Peyer's patch (tissue), 4 donors: ENCODE measurements at places on chromosomes 3 and 15. TPM values are rescaled to one million over a fixed set of nuclear protein-coding genes. Genes with fewer than 3 reads are reported as not detected.
A peak's percentile ranks its signal among the peaks of the same experiment; 100 is the strongest.

- no peaks in the 10 kb centered on the region for H3K4me1 ChIP-seq
- no peaks in the 10 kb centered on the region for H3K27me3 ChIP-seq
- no peak overlapping the region for H3K27ac ChIP-seq
- no peaks in the 10 kb centered on the region for H3K36me3 ChIP-seq
- no peak overlapping the region for H3K4me3 ChIP-seq
- no peak for DNase-seq
Measured at GRCh38 chr3:9079676-9080075, 116.4 kb upstream of the RAD18 start.

GRCh38 chr3:50299929-50300680 is 900 bp upstream of the HYAL3 start:
- H3K4me1 ChIP-seq: peaks cover 3% of the 10 kb centered on the region
- no peaks in the 10 kb centered on the region for H3K27me3 ChIP-seq
- H3K4me3 ChIP-seq: peak overlapping the region; percentile 64
- DNase-seq: no peak
- no peaks in the 10 kb centered on the region for H3K36me3 ChIP-seq

DNA sequence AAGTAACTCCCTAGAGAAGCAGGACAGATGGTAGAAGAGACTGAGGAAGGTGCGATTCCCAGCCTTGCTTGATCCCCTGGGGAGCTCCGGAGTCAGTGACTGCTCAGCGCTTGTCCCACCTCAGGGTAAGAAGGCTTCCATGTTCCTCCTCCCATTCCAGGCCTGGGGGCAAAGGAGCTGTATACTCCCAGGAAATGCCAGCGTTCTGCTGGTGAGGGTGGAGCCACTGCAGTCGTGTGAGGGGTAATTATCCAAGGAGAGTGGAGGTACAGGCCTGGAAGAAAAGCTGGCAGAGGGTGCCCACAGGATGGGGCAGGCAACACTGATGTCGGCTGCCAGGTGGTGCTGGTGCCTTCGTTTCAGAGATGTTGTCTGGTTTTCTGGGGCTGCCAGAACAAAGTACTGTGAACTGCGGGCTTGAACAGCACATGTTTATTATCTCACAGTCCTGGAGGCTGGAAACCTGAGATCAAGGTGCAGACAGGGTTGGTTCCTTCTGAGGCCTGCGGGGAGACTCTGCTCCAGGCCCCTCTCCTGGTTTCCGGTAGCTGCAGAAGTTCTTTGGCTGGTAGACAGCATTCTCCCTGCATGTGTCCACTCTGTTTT is 12.1 kb upstream of the APBA2 start:
- H3K36me3 ChIP-seq: no peaks in the 10 kb centered on the region
- no peak overlapping the region for H3K4me3 ChIP-seq
- no peak for DNase-seq
- no peak overlapping the region for H3K27ac ChIP-seq

Gene LRRC3B
- not detected for total RNA-seq

Gene CIP2A
- 2.1 TPM for total RNA-seq

Gene C3orf20
- not detected for total RNA-seq

Gene FOXL2NB
- total RNA-seq: not detected

DNA sequence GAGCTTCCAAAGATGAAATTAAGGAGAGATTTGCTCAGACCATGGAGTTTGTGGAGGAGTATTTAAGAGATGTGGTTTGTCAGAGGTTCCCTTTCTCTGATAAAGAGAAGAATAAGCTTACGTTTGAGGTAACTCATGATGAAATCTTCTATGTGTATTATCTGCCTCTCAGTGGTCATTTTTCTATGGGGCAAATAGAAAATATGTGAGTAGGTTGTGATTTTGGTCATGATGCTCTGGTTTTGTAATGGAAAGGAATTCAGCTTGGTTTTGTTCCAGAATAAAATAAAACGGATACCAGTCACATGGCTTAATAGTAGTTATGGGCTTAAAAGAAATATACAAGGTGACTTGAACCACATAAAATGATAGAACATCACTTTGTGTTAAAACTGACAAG is 181.1 kb downstream of the ITPR1 start:
- H3K36me3 ChIP-seq: no peaks in the 10 kb centered on the region
- H3K4me1 ChIP-seq: no peaks in the 10 kb centered on the region
- H3K27ac ChIP-seq: no peak overlapping the region
- no peak overlapping the region for H3K4me3 ChIP-seq

DNA sequence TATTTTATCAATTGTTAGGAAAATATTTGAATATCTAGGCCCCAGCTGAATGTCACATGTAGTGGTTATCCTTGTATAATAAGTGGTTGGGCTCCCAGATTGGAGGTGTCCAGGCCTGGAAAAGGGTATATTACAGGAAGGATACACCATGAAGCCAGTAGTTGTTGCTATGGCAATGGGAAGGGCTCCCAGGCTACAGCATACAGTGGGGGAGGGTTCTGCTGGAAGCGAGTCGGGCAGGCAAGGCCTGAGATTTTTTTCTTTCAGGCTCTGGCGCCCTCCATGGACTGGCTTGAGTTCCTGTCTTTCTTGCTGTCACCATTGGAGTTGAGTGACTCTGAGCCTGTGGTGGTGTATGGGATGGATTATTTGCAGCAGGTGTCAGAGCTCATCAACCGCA is 8.9 kb downstream of the ECE2 start:
- no peaks in the 10 kb centered on the region for H3K4me1 ChIP-seq
- no peak overlapping the region for H3K4me3 ChIP-seq
- H3K36me3 ChIP-seq: no peaks in the 10 kb centered on the region
- H3K27me3 ChIP-seq: no peaks in the 10 kb centered on the region
- no peak for DNase-seq

Gene CAMK1
- total RNA-seq: 51.2 TPM

GRCh38 chr3:156456771-156457224 is 98.1 kb downstream of the SSR3 start:
- H3K4me3 ChIP-seq: no peak overlapping the region
- H3K4me1 ChIP-seq: no peaks in the 10 kb centered on the region
- H3K27ac ChIP-seq: no peak overlapping the region
- H3K36me3 ChIP-seq: no peaks in the 10 kb centered on the region
- no peaks in the 10 kb centered on the region for H3K27me3 ChIP-seq

GRCh38 chr3:123993818-123994217 is 1.9 kb upstream of the ROPN1 start:
- H3K36me3 ChIP-seq: no peaks in the 10 kb centered on the region
- H3K4me1 ChIP-seq: no peaks in the 10 kb centered on the region
- no peaks in the 10 kb centered on the region for H3K27me3 ChIP-seq
- no peak overlapping the region for H3K4me3 ChIP-seq
- no peak for DNase-seq
- no peak overlapping the region for H3K27ac ChIP-seq

GRCh38 chr15:67824976-67825880 is at the start of gene SKOR1:
TSS of gene SKOR1 (plus strand) at chr15:67825509. CDS start at chr15:67825603, 94 bp downstream.
- no peaks in the 10 kb centered on the region for H3K36me3 ChIP-seq
- no peak within 1 kb of the TSS for H3K27ac ChIP-seq
- peak within 1 kb of the TSS; percentile 11 for H3K4me3 ChIP-seq
- no peak for DNase-seq

Gene CHL1
- 4.4 TPM for total RNA-seq

DNA sequence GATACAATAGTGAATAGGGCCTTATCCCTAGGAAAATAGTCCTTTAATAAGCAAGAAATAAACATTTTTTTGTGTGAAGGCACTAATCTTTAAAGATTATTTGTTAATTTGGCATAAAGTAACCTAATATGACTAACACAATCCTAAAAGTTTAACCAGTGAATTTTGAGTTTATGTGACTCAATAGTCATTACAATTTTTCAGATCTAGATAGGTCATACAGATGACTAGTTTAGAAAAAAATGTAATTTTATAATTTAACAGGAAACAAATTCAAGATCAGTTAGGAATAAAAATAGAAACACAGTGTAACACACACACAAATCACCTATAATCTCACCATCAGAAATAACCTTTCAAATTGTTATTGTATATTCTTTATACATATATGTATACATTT is 620.7 kb upstream of the ALCAM start:
- no peak overlapping the region for H3K27ac ChIP-seq
- no peaks in the 10 kb centered on the region for H3K27me3 ChIP-seq
- no peaks in the 10 kb centered on the region for H3K36me3 ChIP-seq
- H3K4me1 ChIP-seq: no peaks in the 10 kb centered on the region
- DNase-seq: no peak
